ENCODE measurements at places on chromosomes 1 and 21.

DNA sequence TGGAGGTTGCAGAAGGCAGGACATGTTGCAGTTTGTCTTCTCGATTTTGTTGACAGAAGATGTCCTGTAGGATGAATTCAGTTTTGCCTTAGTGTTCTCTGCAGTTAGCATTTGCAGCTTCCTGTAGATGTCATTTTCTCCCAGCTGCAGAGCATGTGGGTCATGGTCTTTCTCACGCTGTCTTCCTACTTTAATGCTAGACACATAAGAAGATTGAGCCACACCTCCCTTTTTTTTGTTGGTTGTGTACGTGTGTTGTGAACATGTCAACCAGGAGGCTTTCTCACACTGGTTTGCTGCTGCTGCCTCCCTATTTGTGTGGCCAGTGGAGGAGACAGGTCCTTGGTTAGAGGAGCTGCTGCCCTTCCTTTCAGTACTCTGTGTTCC, 110.7 kb downstream of the VPS13D start:
- DNase-seq: no peak

- no peak for DNase-seq
Observed at GRCh38 chr21:19731251-19731650, 1267.0 kb upstream of the NCAM2 start.

- DNase-seq: no peak
Observed at GRCh38 chr1:109547463-109548320, 723 bp upstream of the GNAI3 start.

- DNase-seq: no peak
Observed at GRCh38 chr1:110224240-110224995, 14.3 kb downstream of the KCNC4 start.

GRCh38 chr21:34129901-34130715, 56.7 kb downstream of the MRPS6 start:
- no peak for DNase-seq

DNA sequence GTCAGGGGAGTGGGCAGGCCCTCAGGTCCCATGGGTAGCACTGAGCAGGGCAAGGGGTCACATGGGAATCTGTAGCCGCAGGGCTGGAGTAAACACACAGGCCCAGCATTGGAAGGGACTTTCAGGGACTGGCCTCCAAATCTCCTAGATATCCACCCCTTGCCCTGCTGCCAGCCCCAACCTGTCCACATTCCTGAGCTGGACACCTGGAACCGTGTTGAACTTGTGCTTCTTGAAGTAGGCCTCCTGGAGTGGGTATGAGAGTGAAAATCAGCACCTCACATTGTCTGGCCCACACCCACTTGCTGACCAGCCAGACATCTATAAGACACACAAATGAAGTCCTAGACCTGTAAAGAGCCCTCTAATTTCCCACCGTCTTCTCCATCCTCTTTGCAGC, 7.7 kb downstream of the POMGNT1 start:
- no peak for DNase-seq

DNA sequence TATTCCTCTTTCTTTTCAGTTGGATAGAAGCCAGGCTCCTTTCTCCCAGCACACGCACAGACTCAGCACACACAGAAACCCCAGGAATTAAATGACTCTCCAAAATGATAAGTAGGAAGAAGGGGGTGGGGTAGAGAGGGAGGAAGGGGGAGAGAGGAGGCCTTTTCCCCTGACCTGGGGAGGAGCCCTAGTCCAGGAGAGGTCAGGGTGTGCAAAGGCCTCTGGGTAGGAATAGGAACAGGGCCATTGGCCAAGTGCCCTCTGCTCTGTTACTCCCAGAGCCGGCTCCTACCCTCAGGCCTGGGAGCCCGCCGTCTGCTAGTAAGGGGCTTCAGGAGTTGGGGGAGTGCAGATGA, 35.6 kb upstream of the PUM1 start:
- DNase-seq: peak; percentile 33

DNA sequence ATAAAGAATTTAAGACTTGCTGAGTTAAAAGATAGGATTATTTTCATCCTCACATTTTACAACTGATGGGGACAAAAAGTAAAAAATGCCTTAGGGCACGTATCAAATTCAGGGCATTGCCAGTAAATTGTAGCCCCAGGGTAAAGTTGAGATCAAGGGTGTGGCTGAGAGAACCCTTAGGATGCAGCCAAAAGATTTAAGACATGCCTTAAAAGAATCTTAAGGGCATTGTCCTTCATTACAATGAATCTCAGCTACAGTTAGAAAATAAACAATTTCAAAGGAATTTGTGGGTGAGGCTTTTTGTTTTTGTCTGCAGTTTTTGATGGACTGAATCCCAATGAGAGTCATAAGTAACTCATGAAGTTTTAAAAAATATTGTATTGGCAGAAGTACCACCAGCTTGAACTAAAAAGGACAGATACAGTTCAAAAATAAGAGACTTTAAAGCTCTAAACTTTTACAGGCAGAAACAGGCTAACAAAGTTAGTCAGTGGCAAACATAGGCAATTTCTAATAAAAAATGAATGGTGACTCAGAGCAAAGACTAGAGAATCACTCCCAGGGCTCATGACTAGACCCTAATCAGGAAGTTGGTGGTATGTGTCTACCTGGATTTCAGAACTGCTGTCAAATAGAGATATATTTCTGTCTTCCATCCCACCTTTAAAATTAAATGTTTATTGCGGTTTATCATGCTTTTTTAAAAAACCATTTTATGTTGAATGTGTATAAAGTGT, 165.1 kb upstream of the SNX7 start:
- DNase-seq: peak; percentile 1

GRCh38 chr1:217153361-217153760, 430.1 kb upstream of the ESRRG start:
- DNase-seq: no peak

DNA sequence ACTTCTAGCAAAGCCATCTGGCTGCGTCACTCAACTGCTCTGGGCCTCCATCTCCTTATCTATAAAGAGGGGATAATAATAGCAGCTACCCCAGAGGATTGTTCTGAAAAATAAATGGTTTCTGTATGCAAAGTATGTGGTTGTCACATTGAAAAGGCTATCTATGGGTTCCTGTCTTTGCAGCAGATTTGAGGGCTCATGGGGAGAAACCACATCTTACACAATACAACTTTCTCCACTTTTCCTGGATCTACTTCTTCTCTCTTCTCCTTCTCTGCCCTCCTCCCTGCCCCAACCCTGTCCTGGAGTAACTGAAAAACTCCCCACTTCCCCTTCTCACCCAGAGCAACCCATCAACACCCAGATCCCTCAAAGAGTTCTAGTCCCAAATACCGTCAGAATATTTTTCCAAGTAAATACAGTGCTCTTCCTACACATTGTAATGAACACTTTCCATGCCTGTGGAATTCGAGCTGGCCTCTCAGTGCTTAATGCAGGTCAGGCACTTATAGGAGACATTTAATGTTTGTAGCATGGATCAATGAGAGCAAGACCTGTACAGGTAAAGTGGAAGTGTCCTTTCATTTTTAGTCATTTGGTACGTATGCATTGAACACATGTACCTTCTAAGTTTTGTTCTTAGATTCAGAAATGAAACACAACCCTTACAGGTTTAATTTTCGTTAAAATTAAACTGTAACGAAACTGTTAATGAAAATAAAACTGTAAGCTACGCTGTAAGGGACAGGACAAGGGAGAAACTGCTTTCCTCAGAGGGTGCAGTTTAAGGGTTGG, 131.9 kb downstream of the AK5 start:
- no peak for DNase-seq

GRCh38 chr1:157882580-157882979, 41.0 kb upstream of the CD5L start:
- DNase-seq: no peak

- no peak for DNase-seq
Observed at GRCh38 chr1:31595836-31596736, 19.8 kb downstream of the TINAGL1 start.

- DNase-seq: no peak
Observed at GRCh38 chr1:180042988-180043622, 88.5 kb downstream of the CEP350 start.

DNA sequence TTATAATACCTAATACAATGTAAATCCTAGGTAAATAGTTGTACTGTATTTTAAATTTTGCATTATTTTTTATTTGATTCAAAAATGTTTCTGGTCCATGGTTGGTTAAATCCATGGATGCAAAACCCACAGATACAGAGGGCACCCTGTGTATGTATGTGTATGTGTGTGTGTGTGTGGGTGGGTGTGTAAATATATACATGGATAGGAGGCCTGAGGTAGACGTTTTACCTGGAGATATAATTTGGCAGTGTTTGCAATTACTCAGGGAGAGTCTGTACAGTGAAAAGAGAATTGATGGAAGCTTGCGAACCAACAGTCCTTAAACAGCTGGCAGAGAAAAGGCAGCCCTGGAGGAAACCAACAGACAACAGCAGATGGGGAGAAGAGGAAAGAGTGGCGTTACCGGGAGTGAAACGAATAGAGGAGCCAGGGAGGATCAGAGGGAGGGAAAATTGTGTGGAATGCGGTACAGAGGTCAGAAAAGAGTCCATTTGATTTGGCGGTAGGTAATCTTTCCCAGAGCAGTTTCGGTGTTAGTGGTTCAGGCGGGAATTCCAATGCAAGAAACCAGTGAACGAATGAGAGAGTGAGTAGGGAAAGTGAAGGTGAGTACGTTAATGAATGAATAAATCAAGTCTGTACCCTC, 47.9 kb upstream of the NBL1 start:
- DNase-seq: peak; percentile 26

DNA sequence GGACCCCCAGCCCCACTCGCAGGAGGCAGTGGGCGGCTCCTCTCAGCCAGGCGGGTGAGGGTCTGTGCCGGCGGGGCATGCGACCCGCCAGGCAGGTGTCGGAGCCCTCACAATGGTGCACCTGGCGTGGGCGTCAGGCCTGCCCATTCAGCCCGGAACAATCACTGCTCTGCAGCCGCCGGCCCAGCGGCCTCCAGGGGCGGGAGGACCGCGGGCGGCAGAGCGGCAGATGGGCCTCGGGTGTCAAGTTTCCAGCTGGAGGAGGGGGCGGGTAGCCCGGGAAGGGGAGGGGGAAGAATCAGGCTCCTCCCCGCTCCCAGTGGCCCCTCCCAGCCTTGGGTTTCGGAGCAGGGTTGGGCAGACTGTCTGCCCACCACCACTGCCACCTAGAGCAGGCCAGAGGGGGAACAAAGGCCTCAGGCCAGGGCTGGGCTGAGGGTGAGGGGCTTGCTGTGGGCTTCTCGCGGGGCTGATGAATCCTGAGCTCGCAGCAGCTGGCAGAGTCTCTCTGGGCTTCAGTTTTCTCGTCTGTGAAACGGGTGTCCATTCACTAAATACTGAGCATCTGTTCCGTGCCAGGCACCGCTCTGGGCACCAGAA, 39.5 kb upstream of the CASZ1 start:
- DNase-seq: peak; percentile 63

DNA sequence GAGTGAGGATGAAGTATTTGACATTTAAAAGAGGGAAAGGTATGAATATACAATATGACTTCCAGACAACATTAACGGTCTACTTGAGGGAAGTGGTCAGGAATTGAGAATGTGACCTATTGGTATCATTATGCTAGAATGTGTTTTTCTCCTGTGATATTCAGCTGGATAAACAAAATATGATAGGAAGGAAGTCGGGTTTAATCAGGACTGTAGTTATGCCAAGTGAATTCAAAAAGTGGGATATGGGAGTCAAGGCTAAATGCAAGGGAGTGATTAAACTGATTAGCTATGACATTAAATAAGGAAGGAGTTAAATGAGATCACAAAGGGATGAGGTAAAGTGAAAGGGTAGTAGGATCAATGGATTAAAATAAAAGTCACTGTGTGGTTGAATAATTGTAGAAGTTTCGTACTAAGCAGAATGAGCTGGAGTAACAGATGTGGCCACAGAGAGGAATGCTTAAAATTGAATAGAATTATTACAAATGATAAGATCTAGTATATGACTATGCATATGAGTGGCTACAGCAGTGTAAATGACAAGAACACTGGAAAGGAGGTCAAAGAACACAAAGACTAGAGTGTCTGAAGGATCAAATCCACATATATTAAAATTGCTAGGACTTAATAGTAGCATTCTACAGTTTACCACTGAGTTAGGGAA, 62.5 kb downstream of the TRIM33 start:
- no peak for DNase-seq

DNA sequence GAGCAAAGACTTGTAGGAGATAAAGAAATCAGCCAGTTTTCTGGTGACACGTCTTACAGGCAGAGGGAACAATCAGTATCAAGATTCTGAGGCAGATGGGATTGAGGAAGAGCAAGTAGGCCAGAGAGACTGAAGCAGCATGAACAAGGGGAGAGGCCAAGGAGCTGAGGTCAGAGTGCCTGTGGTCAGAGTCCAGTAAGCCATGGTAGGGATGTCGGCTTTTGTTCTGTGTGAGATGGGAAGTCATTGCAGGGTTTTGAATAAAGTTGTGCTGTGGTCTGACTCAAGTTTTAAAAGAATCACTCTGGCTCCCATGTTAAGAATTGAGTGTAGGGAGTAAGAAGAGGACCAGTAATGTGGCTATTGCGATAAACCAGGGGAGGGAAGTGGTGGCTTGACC, 85.9 kb upstream of the IVNS1ABP start:
- no peak for DNase-seq

DNA sequence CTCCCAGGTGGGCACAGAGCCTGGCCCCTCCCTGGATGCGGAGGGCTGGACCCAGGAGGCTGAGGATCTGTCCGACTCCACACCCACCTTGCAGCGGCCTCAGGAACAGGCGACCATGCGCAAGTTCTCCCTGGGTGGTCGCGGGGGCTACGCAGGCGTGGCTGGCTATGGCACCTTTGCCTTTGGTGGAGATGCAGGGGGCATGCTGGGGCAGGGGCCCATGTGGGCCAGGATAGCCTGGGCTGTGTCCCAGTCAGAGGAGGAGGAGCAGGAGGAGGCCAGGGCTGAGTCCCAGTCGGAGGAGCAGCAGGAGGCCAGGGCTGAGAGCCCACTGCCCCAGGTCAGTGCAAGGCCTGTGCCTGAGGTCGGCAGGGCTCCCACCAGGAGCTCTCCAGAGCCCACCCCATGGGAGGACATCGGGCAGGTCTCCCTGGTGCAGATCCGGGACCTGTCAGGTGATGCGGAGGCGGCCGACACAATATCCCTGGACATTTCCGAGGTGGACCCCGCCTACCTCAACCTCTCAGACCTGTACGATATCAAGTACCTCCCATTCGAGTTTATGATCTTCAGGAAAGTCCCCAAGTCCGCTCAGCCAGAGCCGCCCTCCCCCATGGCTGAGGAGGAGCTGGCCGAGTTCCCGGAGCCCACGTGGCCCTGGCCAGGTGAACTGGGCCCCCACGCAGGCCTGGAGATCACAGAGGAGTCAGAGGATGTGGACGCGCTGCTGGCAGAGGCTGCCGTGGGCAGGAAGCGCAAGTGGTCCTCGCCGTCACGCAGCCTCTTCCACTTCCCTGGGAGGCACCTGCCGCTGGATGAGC, 34.2 kb downstream of the TRIM11 start:
- DNase-seq: no peak

GRCh38 chr1:155531624-155532023, 31.0 kb downstream of the ASH1L start:
- DNase-seq: no peak

DNA sequence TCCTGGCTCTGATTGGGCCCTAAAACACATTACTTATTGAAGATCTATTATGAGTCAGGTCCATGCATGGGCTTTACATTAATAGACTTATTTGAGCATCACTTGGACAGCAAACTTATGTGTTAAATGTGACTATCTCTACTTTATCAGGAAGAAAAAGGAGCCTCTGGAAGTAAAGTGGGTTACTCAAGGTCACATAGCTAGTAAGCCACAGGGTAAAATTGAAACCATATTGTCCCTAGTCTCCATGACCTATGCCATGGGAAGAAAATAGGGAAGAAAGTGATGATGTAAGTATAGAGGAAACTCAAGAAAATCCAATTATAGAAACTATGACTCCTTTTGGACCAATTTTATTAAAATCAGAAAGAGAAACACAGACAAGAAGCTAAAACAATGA, 555.3 kb downstream of the NUF2 start:
- DNase-seq: no peak

- DNase-seq: no peak
Observed at GRCh38 chr1:237013608-237014007, 9.4 kb upstream of the MT1HL1 start.

Data from HTR-8/SVneo (cell line).